ENCODE measurements at places on chromosomes 16 and 17.
A peak's percentile ranks its signal among the peaks of the same experiment; 100 is the strongest.

DNA sequence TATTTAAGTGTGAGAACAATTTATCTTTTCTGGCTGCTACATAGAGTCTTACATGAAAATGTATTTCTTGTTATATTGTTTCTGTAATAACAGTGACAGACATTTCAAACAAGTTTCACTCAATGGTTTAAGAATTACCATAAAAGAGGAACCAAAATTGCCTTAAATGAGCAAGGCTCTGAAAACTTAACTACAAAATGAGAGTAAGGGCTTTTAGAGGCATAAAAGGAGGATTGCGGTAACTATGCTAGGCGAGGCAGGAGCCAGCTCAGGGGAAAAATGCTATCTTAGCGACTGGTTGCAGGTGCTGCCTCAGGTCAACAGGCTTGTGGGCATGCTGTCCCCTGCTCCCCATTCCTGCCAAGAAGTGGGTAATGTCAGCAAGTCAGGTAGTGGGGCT, 81.7 kb upstream of the MSI2 start:
- no peak for DNase-seq

DNA sequence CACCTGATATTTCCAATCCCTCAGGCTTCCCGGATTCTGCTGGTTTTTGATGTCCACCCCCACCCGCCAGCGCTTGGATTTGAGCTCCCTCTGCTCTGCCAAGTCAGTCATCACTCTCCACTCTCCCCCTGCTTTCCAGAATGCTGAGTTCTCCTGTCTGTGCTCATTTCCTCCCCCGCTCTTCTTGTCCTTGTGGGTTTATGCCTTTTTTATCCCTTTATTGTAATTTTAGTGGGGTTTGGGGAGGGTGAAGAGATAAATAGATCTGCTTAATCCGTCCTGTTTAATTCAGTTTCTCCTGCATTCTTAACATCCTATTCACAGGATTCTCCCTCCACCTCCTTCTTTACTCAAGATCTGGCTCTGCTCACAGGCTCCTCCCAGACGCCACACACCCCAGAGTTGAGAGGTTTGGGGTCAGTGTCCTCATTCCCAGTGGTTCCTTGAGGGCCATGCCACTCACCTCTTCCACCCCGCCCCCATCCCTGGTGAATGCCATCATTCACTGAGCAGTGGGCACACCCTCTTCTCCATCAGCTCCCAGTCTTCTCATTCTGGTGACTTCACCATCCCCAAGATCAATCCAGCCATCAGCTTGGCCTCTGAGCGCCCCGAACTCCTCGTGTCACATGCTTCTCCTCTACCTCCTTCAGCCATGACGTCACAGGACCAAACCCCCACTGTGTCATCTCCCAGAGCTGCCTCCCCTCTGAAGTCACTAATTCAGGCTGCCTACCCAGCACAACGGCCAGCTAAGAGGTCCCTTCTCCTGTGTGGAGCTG, 15.1 kb upstream of the GUCY2D start:
- no peak for DNase-seq

DNA sequence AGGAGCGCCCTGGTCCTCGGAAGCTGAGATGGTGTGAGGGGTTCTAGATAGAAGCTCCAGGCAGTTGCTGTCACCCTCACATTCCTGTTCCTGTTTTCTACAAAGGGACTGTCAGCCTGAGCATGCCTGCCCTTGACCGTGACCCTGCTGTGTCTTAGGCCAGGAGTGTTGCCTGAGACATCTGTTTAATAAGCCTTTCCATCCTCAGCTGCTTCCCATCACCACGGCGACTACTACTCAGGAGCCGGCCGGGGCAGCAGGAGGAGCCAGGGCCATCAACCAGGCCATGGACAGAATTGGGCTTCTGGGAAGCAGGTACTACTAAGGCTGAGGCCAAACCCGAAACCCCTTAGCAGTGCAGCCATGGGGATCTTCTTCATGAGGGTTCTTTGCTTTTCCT, 151.4 kb downstream of the KATNIP start:
- no peak for DNase-seq

GRCh38 chr16:76007645-76008044, 269.6 kb upstream of the CNTNAP4 start:
- DNase-seq, result no peak

- DNase-seq, result peak; percentile 40
These were observed 43.0 kb upstream of the TANGO6 start for GRCh38 chr16:68800257-68800875.

- DNase-seq, result no peak
These were observed 84.4 kb upstream of the ZNF750 start for GRCh38 chr17:82924214-82924613.
